NCI-H187 treated with DMSO at 0.1 percent for 48 hours (cell line): ENCODE measurements at places on chromosomes 16 and 17.

GRCh38 chr16:3646348-3646920, 8.1 kb upstream of the DNASE1 start:
- no peak for DNase-seq

DNA sequence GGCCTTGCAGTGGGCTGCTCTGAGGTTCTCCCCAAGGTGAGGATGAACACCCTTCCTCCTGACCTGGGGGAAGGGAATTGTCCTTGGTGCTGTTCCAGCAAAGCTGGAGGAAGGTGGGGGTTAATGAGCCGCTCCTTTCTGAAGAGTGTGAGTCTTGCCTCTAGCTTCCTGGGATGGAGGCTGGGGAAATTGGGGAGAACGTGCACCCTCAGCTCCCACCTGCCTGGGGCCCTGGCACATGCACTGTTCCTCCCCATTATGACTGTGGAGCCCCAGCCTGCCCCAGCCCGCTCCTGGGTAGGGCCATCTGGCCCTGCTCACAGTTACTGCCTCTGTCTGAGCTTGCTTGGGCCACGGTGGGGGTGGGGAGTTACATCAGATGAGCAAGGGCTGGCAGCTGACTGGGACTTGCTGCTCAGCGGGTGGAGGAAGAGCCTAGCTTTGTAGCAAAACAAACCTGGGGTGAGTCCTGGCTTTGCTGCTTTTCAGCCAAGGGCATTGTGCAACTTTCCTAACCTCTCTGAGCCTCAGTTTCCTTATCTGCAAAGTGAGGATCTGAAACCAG, 11.1 kb downstream of the TNS4 start:
- no peak for DNase-seq

- peak; percentile 55 for DNase-seq
These were observed 5.4 kb downstream of the ATPAF2 start for GRCh38 chr17:18033442-18034099.

GRCh38 chr16:83420206-83420760, 387.5 kb upstream of the HSBP1 start:
- no peak for DNase-seq

GRCh38 chr17:66330646-66331037, 28.2 kb downstream of the PRKCA start:
- no peak for DNase-seq

- no peak for DNase-seq
These were observed 134.4 kb downstream of the ZFHX3 start for GRCh38 chr16:72913551-72913950.

GRCh38 chr16:57146040-57146647, 39.7 kb downstream of the PSME3IP1 start:
- DNase-seq: no peak

DNA sequence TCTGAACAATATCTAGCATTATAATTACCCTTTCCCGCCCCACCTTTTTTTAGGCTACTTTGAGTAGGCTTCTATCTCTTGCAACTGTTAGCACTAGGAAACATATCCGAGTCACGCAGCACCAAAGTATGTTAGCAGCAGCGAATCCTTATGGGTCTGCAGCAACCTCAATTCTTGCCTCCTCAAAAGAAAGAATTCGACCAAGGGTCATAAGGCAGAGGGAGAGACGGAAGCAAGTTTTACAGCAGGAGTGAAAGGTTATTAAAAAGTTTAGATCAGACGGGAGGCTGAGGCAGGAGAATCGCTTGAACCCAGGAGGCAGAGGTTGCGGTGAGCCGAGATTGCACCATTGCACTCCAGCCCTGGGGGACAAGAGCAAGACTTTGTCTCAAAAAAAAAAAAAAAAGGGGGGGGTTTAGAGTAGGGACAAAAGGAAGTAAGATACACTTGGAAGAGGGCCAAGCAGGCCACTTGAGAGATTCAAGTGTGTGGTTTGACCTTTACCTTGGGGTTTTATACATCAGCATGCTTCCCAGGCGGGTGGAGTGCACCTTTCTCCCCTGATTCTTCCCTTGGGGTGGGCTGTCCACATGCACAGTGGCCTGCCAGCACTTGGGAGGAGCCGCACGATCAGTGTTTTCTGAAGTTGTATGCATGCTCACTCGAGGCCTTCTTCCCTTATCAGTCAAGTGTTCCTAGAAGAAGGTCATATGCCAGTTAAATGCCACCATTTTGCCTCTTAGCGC, 67.7 kb downstream of the HLF start:
- DNase-seq: peak; percentile 68
